ENCODE measurements at places on chromosomes 7 and 10. TPM values are rescaled to one million over a fixed set of nuclear protein-coding genes. Genes with fewer than 3 reads are reported as not detected.

GRCh38 chr7:123784263-123784662 lies 35.5 kb upstream of the WASL start:
- no peak for DNase-seq

GRCh38 chr7:1238450-1238882 lies 5.8 kb downstream of the UNCX start:
- no peak for DNase-seq

DNA sequence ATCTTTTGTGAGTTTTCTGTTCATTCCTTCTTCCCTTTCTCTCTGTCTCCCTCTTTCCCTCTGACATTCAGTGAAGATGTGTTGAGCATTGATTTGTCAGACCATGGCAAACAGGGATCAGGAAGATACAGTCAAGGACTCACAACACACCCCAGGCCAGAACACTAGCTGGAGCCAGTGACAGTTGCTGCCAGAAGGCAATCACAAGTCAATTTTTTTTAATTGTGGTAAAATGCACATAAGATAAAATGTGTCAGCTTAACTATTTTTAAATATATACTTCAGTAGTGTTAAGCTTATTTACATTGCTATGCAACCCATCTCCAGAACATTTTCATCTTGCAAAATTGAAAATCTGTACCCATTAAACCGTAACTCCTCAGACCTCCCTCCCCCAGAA lies 62.6 kb downstream of the TEX36 start:
- DNase-seq, result no peak

DNA sequence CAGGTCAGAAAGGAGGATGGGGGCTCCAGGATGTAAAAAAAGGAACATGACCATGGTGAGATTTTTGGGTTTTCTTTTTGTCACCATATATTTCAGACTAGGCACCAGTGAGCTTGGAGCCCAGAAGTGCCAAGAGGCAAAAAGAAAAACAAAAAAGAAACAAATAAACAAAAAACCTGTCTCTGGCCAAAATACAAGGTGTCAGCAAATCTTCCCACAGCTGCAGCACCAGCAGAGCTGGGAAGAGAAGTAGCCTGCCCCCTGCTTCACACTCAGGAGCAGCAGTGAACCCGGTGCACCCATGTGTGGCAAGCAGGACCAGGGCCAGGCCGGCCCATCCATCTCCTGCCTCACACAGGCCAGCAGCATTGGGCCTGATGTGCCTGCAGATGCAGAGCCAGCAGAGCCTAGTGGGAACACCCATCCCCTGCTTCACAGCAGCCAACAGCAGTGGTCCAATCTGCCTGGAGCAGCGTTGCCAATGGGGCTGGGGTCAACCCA lies 34.7 kb upstream of the C10orf71 start:
- no peak for DNase-seq

DNA sequence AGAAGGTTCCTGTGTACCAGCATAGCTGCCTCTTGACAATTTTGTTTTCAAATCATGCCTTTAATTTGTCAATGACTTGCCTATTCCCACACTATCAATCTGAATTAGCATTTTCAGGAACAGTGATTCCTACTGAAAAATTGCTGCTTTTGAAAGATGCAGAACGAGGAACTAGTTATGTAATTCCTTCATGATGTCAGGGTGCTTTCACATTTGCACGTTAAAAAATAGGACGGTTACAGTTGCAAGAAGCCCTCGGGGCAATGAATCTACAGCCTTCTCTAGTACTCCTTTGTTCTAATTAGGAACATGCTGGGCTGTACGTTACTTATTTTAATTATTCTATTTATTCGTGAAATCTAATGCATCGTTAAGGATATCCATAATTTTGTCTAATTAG lies 253.9 kb downstream of the OTUD1 start:
- no peak for DNase-seq

DNA sequence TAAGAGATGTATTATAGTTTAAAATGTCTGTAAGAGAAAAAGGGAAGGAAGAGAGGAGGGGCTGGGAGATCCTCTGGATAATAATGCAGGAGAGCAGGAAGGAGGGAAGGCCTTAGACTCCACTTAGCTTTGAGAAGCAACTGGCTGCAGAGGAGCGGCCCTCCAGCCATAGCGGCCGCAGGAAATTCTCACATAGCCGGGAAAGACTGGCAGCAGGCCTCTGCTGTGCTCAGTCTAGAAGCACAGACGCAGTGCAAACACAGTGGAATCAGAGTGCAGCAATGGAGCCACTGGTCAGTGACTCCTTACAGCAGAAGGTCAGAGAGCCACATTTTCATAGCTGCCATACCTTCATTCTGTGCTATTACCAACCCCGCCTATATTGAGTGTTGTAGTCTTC lies 153.3 kb downstream of the VWC2 start:
- DNase-seq, result no peak

DNA sequence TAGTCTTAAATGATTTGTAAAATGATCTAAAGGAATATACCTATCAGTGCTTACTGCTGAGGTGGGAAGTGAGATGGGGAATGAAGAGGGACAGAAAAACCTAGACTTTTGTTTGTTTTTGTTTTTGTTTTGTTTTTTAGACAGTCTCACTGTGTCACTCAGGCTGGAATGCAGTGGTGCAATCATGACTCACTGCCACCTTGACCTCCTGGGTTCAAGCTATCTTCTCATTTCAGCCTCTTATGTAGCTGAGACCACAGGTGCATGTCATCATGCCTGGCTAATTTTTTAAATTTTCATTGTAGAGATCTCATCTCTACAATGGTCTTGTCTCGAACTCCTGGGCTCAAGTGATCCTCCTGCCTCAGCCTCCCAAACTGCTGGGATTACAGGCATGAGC lies 116.4 kb upstream of the SEM1 start:
- peak; percentile 8 for DNase-seq

DNA sequence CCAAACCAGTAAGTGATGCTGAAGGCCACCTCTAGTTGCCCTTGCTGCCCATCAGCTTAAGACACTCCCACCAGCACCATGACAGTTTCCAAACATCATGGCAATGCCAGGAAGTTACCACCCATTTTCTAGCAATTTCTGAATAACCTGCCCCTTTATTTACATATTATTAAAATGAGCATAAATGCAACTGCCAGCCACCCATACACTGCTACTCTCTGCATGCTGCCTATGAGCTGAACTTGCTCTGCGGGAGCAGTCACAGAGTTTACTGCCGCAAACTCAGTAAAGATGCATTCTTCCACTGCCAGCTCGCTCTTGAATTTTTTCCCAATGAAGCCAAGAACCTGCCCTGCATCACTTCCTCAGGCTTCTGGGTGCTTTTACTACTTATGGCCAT lies 212.6 kb downstream of the SH2D4B start:
- no peak for DNase-seq

- DNase-seq, result peak; percentile 27
Observed at GRCh38 chr10:23918090-23918723, 290.7 kb upstream of the KIAA1217 start.

DNA sequence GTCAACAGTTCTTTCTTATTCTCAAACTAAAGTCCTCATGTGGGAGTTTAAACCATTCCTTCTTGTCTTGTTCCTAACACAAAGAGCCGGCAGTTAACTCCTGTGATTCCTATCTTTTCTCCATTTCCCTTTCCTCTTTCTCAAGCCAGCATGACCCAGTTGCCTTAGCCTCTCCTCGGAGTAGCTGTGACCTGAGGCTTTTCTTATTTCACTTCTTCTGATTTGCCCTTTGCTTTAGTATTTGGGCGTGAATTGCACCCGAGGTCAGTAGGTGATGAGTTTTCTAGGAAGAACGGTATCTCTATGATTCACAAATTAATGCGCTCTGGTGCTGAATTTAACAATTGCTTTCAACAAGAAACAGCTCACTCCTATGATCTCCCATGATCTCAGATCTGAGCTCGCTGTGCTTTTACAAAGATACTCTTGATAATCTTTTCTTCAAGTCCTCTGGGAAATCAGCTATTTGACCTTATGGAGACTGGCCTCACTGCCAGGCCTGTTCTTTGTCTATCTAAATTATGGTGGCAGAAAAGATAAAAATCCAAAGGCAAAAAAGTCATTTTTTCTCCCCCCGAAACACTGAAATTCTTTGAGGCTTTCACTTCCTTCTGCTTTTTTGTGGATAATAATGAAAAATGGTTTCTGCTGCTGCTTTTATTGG lies 184.6 kb downstream of the JCAD start:
- no peak for DNase-seq

GRCh38 chr7:41688012-41688625 lies 14.8 kb downstream of the INHBA start:
- no peak for DNase-seq

DNA sequence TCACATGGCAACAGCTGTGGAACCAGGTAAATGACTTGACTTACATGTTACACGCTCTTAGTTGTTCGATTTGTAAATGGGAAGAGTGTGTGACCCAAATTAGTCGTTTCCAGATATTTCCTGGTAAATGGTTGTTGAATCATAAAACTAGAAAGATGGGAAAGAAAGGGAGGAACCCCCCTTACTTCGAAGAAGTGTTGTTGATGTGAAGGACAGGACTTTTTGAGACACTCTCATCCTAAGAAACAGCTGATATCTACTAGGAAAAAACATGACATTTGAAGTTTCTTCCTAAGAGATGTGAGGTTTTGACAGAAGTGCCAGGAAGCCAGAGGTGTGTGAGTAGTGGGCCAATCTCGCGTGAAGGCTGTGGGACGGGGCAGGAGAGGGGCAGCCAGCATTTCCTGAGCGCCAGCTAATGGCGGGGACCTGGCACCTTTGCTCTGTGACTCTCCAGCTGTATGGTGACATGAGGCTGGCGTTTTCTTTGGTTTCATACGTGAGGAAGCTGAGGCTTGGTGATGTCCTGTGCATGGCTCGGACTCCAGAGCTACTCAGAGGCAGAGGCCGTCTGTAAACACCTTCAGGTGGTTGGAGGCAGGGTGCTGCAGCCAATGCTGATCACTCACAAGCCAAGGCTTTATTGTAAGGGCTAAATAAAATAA lies 53.7 kb downstream of the IKZF1 start:
- DNase-seq, result no peak

GRCh38 chr7:7014827-7015595 lies 167.3 kb upstream of the C1GALT1 start:
- no peak for DNase-seq

- peak; percentile 65 for DNase-seq
Observed at GRCh38 chr7:3157566-3158287, 114.1 kb upstream of the CARD11 start.

GRCh38 chr7:25031007-25031406 lies 51.0 kb upstream of the OSBPL3 start:
- DNase-seq, result no peak

GRCh38 chr7:105369944-105370343 lies 18.8 kb downstream of the SRPK2 start:
- DNase-seq, result no peak

GRCh38 chr7:114264023-114264422 lies 150.6 kb upstream of the FOXP2 start:
- DNase-seq, result no peak

DNA sequence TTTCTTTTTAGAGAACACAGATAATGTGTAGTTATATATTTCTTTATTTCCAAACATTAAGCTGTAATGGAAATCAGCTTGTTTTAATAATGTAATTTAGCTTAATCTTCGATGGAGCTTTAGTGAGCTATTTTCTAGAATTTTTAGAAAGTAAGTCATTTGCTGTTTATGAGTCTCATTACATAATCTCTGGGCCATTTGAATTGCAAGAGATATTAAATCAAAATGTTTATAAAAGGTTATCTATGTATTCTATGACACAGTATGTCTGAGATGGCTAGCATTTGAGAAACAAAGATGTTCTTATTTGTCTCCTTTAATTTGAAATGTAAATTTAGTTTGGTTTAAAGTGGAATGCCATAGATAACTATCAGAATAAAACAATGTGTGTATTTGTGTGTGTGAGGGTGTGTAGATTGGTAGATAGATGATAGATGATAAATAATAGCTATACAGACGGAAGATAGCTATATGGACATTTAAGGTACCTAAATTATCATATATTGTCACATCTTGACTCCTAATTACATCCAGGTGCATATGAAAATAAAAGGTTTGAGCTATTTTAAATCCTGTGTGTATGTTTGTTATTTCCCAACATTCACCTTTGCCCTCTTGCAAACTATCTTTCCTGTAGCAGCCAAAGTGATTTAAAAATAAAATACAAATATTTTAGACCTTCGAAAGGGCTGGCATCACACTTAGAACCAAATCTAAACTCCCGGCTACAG lies 478.0 kb upstream of the KLF6 start:
- no peak for DNase-seq

DNA sequence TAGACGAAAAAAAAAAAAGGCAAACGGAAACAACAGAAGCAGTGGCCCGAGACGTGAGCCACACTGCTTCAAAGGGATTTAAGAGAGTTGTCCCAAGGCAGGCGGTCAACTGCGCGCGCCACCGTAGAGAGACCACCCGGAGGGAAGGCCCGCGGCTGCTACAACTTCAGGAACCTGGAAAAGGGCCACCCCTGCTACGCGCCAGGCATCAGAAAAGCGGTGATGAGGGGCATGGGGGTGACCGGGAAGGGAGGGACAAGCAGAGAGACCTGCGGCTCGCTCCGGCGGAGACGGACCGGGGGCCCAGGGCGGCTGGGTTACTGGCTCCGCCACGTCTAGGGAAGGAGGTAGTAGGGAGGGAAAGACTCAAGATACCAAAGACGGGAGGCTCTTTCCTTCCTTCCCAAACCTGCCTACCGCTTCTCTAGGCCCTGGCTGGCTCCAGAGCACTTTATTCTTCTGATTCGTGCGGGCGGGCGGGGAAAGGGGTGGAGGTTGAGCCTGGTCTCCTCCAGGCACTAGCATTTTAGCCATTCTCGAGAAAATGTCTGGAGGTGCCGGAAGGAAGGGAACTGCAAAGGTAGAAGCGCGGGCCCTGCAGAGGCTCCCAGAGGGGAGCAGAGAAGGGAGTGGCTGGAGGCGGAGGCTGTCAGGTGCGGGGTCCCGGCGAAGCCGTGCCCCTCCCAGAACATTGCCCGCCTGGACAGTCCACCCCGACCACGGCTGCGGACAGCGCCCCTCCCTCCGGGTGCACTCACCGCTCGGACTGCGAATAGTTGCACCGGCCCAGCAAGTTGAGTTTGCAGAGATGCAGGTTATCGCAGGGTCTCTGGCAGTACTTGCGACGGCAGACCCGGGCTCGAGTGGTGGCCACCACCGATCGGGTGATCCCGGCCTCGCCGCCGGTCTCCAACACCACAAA lies 993 bp downstream of the ZC3HAV1 start:
- DNase-seq, result peak; percentile 20

The LRIT1 gene
- not detected for total RNA-seq

The KIFBP gene
- total RNA-seq, result 27.3 TPM

The CTNNA3 gene
- not detected for total RNA-seq

The ABCB4 gene
- 1.5 TPM for total RNA-seq

The PRKCQ gene
- 7.1 TPM for total RNA-seq

The TMEM184A gene
- 1.7 TPM for total RNA-seq

The GPR22 gene
- not detected for total RNA-seq

The NYAP1 gene
- total RNA-seq, result not detected

The ASAH2 gene
- 0.46 TPM for total RNA-seq

The GOLGA7B gene
- 2.0 TPM for total RNA-seq

The DLX6 gene
- total RNA-seq, result 3.7 TPM

The PNLIP gene
- total RNA-seq, result not detected

The GJD4 gene
- total RNA-seq, result not detected

The ZNF804B gene
- not detected for total RNA-seq

The LRRTM3 gene
- total RNA-seq, result not detected

The CFAP58 gene
- total RNA-seq, result 0.06 TPM

The LOXL4 gene
- 0.97 TPM for total RNA-seq

The NOS3 gene
- total RNA-seq, result 0.39 TPM

The MTG1 gene
- 35.8 TPM for total RNA-seq

The ZDHHC4 gene
- total RNA-seq, result 49.5 TPM

The SERPINE1 gene
- total RNA-seq, result 674 TPM

The BRAF gene
- 13.7 TPM for total RNA-seq

The KCNIP2 gene
- total RNA-seq, result not detected

The MACC1 gene
- total RNA-seq, result 29.6 TPM
